M059J (cell line): ENCODE measurements at places on chromosomes 5 and 9.

GRCh38 chr5:34535433-34535832, 120.7 kb upstream of the RAI14 start:
- peak; percentile 19 for DNase-seq

DNA sequence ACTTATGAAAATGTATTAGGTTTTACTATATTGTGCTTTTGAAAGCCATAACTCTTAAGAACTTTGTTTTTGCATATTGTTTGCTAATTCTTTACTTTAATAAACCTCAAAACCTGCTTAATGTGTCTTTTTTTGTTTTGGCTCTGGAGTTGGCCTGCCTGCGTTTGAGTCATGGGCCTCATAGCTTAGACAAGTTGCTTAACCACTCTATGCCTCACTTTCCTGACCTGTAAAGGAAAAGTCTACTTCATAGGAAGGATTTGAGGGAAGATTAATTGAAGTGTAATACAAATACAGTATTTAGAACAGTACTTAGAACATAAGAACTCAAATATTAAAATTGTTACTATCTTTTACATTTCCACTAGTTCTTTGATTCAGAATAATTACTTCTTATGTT, 10.3 kb downstream of the SMIM32 start:
- DNase-seq = no peak

GRCh38 chr5:32708949-32709348, 2.2 kb upstream of the NPR3 start:
- no peak for DNase-seq

- DNase-seq = no peak
These were observed 19.5 kb downstream of the MAP1B start for GRCh38 chr5:72126796-72127195.

- peak; percentile 25 for DNase-seq
These were observed 130.8 kb downstream of the MUSK start for GRCh38 chr9:110799396-110799795.

GRCh38 chr9:656926-657568, 184.4 kb upstream of the DMRT1 start:
- no peak for DNase-seq

- no peak for DNase-seq
These were observed 7.7 kb upstream of the VAV2 start for GRCh38 chr9:133999851-134000265.

- DNase-seq = no peak
These were observed 632 bp downstream of the DPM2 start for GRCh38 chr9:127937056-127937387.
